ENCODE measurements at places on chromosomes 3 and 15.

DNA sequence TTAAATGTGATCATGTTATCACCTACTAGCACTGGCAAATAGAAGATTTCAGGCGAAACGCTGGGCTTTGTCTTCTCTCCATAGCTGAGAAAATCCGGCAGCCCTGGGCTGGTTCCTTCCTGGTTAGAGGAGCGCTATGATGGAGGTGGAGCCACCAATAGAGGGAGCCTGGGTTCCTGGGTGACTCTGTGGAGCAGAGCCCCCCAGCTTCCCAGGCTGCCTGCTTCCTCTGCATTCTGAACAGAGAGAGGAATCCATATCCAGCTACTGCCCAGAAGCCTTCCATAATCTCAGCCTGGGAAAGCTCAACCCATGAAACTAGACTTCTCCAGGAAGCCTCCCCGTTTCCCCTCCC is 32.6 kb upstream of the IQSEC1 start:
- DNase-seq: no peak

DNA sequence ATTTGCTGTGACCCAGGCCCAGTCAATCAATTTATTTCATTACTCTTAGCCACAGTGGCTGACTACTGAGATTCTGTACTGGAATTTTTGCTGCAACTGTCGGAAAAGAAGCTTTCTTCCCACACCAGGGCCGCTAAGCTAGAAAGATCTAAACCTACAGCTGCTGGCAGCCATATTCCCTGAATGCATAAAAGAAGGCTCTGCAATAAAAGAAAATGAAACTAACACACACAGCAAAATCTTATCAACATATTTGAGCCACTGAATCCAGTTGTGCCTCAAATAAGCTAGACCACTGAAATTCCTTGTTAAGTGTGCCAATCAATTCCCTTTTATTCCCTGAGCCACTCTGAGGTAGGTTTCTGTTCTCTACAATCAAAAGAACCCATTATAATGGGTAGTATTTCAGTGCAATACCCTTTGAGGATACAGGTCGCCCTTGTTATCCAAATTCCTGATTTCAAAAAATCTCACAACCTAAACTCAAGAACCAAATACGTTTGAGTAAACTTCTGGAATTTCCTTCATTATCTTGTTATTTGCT is 60.3 kb downstream of the MYO9A start:
- no peak for DNase-seq

DNA sequence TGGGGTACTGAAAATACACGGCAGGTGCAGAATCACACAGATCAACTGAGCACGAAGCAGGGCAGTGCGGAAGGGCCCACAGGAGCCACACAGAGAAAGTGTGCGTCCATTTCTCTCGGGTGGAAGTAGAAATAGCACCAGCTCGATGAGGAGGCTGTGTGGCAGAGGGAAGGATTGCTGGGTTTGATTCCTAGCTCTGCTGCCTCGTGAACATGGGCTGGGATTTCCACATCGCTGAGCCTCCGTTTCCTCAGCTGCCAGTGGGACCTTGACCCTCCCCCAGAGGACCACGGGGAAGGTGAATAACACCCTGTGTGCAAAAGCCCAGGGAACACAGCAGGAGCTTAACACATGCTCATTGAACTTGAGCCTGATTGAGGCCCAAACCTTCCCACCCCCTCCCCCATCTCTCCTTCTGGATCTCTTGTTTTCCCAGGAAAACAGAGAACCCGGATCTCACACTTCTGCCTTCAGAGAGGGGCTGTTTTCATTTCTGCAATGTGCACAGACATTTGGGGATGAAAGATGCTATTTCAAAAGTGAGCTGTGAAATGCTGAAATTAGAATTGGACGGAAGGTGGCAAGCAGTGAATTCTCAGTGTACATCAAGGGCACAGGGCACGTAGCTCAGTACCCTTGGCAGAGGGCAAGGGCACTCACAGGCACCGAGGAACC is 38.4 kb downstream of the ABTB1 start:
- DNase-seq: no peak

GRCh38 chr3:153437666-153438065 is 275.6 kb downstream of the RAP2B start:
- no peak for DNase-seq

DNA sequence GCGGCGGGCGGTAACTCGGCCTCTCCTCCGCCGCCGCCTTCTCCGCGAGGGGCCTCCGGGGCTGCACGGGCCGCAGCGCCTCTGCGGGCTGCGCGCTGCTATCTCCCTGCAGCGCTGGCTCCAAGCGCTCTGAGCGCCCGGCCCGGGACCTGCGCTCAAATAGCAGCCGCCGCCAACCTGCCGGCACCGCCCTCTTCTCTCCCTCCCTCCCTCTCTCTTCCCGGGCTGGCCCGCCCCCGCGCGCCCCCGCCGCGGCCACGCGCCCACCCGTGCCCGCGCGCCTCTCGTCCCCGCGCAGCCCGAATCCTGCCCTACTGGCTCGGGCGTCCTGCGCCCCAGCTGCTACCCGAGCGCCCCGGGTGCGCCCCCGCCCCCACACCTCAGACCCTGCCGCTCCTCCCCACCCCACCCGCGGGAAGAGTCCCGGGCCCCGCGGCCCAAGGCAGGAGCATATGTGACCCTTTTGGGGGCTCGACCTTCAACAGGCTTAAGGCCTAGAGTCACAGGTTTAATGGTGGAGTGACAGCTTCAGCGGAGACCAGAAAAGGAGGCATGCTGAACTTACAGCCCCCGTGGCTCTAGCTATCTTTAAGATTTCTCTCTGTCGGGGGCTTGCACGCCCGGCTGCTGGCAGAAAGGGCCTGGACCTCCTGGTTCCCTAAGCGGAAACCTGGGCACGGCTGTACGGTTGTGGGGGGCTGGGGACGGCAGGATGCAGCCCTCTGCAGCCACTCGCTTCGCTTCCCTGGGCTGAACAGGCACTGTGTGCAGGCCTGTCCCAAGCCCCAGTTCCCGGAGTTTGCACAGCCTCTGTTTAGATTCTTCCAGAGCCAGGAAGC is at the start of gene CACNA2D2:
Gene CACNA2D2 (minus strand): TSS at position 131 of the 839 bp plus-strand sequence. CDS start 211 bp downstream, outside the sequence.
- no peak for DNase-seq

GRCh38 chr15:41925086-41925608 is 31.3 kb upstream of the SPTBN5 start:
- no peak for DNase-seq

DNA sequence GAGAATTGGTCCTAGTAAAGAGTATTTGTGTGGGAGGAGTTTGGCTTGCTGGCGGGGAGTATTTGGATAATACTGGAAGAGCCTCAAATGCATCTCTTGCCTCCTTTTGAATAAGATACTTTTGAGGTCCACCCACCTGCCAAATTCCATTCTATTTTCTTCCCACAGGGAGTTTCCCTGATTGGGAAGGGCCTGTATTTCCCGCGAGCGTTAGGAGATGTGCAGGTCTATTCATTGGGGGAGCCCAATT is 406 bp upstream of the RASA2 start:
- peak; percentile 80 for DNase-seq

GRCh38 chr3:124249038-124249437 is 257.1 kb upstream of the ROPN1 start:
- no peak for DNase-seq
